Inflammatory macrophage (primary cell): ENCODE measurements at places on chromosomes 13 and 19.

GRCh38 chr13:81929988-81930387 lies 1589.1 kb upstream of the SPRY2 start:
- DNase-seq, result no peak

DNA sequence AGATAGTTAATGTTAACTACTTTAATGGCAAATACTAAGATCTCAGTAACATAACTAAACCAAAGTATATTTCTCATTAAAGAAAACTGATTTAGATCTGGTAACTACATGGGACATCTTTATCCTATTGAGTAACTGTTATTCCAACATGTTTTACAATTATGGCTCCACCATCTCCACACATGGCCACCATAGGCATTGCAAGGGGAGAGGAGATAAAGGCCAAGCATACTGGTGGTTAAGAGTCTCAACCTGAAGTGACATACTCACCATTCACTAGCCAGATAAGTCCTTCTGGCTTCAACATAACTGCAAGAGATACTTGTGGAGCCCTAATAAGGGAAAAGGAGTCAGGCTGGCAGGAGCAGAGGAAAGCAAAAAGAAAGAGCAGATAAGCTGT lies 1586.4 kb upstream of the SPRY2 start:
- no peak for DNase-seq

GRCh38 chr13:33347861-33348260 lies 62.3 kb upstream of the STARD13 start:
- DNase-seq, result no peak

- no peak for DNase-seq
Observed at GRCh38 chr13:24146961-24147569, 13.5 kb upstream of the SPATA13 start.

DNA sequence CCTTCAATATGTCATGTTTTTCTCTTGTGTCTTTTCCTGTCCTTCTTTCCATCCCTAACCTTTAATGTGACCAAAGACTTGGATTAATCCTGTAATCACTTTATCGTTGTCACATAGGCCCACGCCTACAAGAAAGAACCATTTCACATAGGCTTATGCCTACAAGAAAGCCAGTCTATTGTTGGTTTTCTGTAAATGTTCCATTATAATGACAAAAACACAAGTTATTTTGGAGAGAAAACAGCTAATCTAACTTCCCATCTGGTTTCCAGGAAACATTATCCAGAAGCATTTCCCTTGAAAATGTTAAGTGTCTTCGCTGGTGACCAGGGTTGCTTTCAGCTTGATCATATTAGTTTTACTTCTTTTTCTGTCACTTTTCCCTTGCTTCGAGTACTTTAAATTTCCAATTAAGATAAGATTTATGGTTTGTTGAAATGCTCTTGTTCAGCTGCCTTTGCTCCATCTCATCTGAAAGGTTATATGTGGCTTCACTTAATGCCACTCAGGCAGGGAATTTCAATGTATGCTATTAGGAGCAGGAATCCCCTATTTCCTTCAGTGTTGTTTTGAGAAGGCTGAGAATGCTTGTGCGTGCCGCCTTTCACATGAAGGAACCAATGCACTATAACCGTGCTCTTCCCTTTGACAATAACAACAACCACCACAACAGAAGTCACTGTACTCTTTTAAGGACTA lies 708.2 kb downstream of the EFNB2 start:
- DNase-seq, result no peak

DNA sequence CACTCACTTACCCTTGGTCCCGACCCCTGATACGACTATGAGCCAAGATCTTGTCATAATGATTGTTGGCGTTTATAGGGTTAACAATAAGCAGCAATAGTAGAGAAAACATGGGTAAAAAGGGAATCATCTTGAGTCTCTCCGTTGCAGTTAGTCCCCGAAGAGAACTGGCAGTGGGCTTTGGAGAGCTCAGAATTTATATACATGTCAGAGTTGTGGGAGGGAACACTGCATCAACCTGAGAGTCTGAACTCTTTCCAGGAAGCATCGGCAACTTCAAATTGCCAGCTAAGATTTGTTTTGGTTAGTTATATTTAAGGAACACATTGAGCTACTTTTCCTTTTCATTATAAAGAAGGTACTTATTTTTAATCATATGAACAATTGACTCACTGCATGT lies at the start of gene POSTN:
TSS of gene POSTN (minus strand) at position 172 of the 400 bp plus-strand sequence. CDS start at position 130, 42 bp downstream.
- no peak for DNase-seq

GRCh38 chr13:52451135-52451804 lies 836 bp upstream of the VPS36 start:
- no peak for DNase-seq

DNA sequence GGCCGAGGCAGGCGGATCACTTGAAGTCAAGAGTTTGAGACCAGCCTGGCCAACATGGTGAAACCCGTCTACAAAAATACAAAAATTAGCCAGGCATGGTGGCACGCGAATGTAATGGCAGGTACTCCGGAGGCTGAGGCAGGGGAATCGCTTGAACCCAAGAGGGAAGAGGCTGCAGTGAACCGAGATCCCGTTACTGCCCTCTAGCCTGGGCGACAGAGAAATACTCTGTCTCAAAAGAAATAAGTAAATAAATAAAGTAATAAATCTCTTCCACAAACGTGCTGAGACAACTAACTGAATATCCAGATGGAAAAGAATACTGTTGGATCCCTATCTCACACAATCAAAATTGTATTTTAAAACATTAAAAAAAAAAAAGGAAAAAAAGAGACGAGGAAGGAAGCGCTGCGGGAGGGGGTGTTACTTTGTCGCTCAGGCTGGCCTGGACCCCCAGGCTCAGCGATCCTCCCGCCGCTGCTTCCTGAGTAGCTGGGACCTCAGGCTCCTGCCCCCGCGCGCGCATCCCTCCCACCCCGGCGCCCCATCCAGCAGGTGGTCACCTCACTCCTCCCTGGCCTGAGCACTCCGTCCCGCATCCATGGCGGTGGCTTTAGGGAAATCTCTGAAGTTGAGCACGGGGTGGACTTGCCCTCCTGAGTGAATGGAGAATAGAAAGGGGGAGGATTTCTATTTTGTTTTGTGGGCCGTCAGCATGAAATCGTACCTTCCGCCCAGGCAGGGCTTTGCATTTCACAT lies 628 bp upstream of the ZNF813 start:
- DNase-seq, result peak; percentile 11
